Left hindlimb (tissue), 1 donor: ENCODE measurements at places on chromosomes 12 and 14.

- DNase-seq, result no peak
These were observed 199.0 kb downstream of the DUSP6 start for GRCh38 chr12:89153341-89153740.

- no peak for DNase-seq
These were observed 504 bp downstream of the WNT5B start for GRCh38 chr12:1629338-1630132.

GRCh38 chr12:120495186-120495730 lies 655 bp upstream of the DYNLL1 start:
- DNase-seq, result peak; percentile 37

- no peak for DNase-seq
These were observed 9.2 kb downstream of the KMT2D start for GRCh38 chr12:49051373-49051764.

DNA sequence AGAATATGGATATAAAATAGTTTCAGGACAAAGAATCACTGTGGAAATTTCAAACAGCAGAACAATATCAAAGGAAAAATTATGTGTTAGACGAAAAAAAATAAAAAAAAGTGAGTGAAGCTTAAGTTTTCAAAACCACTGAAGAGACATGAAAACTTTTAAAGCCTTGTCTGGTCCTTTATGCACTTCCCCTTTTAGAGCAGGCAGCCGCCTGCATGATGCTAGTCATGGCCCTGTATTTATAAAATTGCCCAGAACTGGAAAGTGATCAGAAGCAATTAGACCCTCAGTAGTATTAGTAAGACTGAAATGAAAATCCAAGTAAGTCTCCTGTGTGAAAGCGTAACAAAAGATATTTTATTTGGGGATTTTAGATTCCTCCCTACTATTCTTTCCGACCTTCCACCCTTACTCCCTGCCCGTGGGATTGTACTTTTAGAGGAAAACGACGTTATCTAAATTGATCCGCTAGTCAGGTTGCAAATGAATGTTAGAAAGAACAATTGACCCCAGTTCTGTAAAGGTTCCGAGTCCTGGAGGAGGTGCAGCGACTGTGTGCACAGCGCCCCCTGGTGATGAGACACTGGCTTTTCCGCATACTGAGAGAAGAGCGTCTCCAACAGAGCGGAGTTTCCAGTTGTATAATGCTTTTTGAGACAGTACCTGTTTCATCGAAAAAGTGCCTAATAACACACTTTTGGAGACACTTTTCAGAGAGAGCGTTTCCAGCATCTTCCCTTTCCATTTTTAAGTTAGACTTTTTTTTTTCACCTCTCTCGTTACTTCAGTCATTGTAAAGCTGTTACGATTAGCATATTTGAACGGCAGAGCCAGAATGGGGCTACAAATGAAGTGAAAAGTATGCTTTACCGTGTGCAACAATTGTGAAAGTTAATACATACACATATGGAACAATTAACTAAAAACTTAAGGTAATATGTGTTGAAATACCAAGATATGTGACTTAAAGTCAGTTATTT lies 12.4 kb downstream of the MGST1 start:
- peak; percentile 45 for DNase-seq

GRCh38 chr12:45329702-45330101 lies 113.8 kb downstream of the ANO6 start:
- DNase-seq, result no peak
